Stimulated activated CD4-positive, alpha-beta T cell treated with anti-CD3 and anti-CD28 coated beads, TNF-alpha, amount 100 ng/mL, for 1 hour (primary cell): ENCODE measurements at places on chromosomes 13 and 19.

DNA sequence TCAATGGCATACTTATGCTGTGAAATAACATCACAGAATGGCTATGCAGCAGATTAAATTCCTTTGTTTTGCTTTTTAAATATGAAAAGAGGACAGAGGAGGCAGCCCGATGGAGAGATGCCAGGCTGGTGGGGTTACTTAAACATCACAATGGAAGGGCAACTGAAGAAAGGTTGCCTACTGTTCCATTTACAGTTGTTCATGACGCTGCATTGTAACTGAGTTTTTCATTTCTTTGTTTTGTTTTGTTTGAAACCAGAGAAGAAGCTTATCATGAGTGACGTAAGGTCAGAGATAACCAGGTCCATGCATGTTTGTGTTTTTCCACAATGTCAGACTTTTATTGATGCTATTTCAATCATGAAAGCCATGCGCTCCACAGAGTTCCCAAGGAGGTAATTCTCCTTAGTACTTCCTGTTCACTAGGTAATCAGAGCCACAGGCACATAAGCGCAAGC is 273.8 kb downstream of the LHFPL6 start:
- no peak for DNase-seq

DNA sequence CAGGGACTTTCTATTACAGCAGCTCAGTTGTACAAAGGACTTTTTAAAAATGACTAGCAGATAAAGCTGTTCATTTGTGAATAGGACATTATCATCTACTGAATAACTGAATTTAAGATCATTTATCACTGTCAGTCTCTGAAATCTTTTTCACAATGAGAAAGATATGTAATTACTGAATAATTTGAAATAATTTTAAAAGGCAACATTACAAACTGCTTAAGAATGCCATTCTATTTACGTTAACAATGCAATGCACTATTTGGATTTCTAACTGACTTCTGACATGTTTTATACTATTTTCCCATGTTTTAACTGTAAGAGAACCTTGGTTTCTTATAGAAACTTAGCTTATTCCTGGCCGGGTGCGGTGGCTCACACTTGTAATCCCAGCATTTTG is 2033.0 kb upstream of the PCDH20 start:
- DNase-seq: no peak

DNA sequence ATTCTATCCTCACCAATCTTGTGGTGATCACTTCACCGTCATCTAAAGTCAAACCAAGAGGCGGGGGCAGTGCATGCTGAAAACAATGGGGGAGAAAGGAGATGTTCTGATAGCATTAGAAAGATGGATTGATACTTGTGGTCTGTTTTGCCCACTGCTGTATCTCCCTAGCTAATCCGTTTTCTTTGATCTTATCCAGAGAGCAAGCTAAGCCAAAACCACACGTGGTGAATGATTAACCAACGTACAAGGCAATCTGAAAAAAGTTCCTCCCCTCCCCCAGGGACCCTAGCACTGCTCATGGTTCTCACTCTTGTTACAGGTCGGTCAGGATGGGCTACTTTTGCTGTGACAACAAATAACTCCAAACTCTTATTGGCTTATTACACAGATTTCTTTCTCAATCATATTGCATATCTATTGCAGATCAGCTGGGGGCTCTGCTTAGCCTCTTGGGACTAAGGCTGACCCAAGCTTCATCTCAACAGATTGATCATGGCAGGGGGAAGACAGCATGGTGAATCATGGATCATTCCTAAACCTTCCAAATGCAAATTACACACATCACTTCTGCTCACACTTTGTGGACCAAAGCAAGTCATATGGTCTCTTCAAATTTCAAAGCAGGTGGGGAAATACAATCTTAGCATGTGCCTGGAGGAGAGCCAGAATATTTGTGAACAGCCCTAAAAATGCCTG is 11.9 kb upstream of the C13orf42 start:
- DNase-seq: no peak

- DNase-seq: no peak
Observed at GRCh38 chr13:104949840-104950740, 1585.4 kb downstream of the EFNB2 start.

DNA sequence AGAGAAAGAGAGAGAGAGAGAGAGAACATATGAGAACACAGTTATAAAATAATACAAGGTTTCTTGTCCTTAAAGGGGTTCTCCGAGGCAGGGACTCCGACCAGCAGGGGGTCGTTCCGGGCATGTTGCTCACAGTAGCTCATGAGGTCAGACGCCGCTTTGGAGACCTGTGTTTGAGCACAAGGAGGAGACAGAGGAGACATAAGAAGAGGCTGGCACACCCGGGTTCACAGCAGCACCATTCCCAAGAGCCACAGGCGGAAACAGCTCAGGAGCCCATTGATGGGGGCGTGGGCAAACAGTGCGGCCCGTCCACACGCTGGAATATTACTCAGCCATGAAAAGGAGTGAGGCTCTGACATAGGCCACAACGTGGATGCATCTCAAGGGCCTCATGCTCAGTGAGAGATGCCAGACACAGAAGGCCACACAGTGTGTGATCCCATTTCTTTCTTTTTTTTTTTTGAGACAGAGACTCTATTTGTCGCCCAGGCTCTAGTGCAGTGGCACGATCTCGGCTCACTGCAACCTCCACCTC is 39.1 kb downstream of the GADD45B start:
- DNase-seq: no peak

- no peak for DNase-seq
Observed at GRCh38 chr13:30847650-30848307, 58.3 kb upstream of the MEDAG start.

DNA sequence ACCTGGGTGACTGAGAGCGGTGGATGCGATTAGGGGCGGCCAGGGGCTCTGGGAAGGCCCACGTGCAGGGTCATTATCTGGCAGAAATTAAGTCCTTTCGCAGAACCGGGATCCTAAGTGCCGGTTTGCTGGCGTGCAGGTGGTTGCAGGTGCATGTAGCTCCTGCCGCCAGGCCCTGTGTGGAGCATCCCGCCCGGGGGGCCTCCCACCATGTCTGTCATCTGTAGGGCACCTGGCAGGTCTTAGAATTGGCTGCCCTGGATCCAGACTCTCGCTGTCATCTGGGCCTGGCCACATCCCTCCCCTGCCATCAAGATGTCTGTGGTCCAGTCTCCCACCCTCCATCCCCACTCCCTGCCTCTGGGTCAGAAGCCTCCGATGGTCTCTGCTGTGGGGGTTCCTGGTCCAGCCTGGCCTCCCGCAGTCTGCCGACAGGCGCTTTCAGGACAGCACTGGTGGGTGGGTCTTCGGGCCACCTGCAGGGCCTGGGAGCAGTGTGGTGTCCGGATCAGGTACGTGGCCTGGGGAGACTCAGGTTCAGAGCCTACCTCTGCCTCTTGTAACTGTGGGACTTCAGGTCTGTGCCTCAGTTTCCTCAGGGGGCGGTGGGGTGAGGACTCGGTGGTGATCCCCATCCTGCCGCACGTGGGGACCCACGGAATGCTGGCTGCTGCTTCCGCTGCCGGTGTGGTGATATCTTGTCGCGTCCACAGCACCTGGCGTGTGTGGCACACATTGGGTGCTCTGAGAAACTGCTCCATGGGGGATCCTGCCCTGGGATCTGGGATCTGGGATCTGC is 5.4 kb downstream of the GNA11 start:
- DNase-seq: no peak

GRCh38 chr13:94322925-94323763 is 156.3 kb downstream of the DCT start:
- no peak for DNase-seq

GRCh38 chr13:110965755-110966134 is 50.9 kb upstream of the ANKRD10 start:
- no peak for DNase-seq

- no peak for DNase-seq
Observed at GRCh38 chr13:93788456-93788855, 561.8 kb downstream of the GPC6 start.

GRCh38 chr13:40503966-40504591 is 162.4 kb downstream of the FOXO1 start:
- DNase-seq: no peak

GRCh38 chr19:46715975-46716671 is 791 bp downstream of the PRKD2 start:
- no peak for DNase-seq

- no peak for DNase-seq
Observed at GRCh38 chr19:52219611-52220010, 29.8 kb downstream of the PPP2R1A start.
